ENCODE measurements at places on chromosomes 6 and 20.
A peak's percentile ranks its signal among the peaks of the same experiment; 100 is the strongest.

DNA sequence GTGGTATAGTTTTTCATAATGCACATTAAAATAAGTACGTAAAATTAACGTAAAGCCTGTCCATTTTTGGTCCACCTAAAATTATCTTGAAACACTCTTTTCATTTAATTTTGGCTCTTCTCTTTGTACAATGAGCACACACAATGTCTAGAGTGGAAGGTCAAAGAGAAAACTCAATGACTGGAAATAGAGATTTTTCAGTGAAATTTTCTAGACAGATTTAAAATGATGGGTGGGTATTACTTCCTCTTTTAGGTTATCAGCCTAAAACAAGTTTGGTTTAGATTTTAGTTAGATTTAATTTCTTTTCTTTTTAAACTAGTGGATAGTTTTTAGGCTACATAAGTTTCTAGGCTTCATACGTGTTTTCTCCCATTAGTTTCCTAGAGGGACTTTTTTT is 24.9 kb downstream of the DSE start:
- DNase-seq: no peak

GRCh38 chr6:23414051-23414445 is 712.0 kb upstream of the NRSN1 start:
- no peak for DNase-seq

- DNase-seq: no peak
These were observed 63.7 kb upstream of the SHLD1 start for GRCh38 chr20:5686384-5687105.

DNA sequence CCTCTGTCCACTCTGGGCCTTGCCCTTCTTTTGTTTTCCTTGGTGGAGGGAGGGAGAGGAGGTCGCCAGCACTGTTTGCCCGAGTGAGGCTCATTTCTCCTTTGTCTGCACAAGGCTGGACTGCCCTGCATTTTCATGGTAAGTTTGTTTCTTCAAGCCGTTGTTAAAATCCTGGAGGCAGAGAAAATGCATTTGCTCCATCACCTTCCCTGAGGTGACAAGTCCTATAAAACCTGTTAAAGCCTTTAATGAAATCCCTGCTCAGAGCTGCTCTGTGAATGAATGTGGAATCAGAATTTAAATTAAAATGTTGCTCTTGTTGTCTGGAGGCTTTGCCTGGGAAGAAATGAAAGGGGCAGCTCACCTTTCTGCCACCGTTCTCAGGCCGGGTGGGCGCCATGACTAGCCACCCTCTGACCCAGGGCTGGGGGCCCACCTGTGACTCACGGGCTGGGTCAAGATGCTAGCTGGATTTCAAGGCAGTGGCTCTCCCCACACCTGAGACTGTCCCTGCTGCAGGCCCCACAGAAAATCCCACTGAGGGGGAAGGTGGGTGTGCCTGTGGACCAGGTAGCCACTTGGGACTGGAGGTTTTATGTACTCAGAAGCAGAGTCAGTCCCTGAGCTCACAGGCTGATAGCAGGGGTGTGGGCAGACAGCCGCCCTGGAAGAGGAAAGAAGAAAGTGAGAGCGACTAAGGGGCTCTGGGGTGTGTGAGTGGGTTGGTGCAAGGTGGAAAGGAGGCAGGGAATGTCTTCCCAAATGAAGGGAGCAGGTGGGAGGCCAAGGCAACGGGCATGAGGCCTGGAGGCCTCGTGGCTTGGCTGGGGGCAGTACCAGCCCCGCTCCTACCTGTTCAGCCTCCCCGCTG is 24.0 kb upstream of the MYT1 start:
- DNase-seq: no peak

- DNase-seq: peak; percentile 52
These were observed 18.0 kb downstream of the BAG2 start for GRCh38 chr6:57190140-57190539.

- peak; percentile 5 for DNase-seq
These were observed 28.3 kb downstream of the MEP1A start for GRCh38 chr6:46821458-46821881.
